Ascending aorta (tissue), 2 donors: ENCODE measurements at places on chromosomes 7 and 10.
A peak's percentile ranks its signal among the peaks of the same experiment; 100 is the strongest.

- no peak for DNase-seq
Observed at GRCh38 chr10:308101-308500, 172.8 kb downstream of the ZMYND11 start.

GRCh38 chr7:114021135-114021534, 102.3 kb upstream of the PPP1R3A start:
- no peak for DNase-seq

DNA sequence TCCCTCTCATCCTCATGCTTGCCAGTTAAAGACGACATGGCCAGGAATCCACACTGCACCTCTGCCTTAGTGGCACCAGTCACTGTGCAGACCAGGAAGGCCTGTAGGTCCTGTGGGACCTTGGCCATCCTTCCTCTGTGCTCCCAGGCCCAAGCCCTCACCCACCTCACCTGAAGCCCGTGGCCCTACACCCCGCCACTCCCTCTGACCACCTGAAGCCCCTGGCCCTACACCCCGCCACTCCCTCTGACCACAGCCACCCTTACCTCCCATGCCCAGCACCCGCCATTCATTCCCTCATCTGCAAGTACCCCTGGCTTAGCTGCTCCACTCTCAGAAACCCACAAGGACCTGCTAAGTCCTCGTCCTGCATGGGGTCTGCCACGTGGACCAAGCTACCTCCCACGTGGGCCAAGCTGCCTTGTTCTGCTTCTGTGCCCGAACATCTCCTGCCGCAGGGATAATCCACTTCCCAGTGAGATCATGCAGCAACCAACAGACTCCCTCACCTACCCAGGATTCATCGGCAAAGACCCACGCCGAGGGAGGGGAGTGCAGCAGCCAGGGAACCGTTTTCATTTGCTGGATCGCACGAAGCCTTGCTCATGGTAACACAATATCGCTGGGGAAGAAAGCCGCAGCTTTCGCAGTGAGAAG, 151.2 kb downstream of the TCERG1L start:
- no peak for DNase-seq

GRCh38 chr7:10237306-10237705, 736.4 kb upstream of the PHF14 start:
- no peak for DNase-seq

DNA sequence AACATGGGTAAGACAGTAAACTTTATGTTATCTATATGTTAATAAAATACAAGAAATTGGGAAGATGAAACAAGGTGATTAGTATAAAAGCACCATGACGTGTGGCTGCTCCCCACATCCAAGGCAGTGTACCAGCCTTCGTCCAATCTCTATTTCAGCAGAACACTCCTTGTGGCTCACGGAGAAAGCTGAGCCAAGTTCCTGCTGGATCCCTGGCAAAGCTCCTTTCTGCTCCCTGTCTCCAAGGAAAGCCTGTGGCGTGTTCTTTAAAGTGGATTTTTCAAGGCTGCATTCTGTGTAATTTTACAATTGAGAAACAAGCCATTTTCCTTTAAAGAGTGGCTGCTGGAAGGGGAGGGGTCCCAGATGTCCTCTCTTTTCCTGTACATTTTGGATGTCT, 467.3 kb downstream of the PTPRN2 start:
- DNase-seq, result no peak

- no peak for DNase-seq
Observed at GRCh38 chr7:30074422-30075030, 46.3 kb downstream of the PLEKHA8 start.

- peak; percentile 92 for DNase-seq
Observed at GRCh38 chr10:77405771-77406241, 231.8 kb downstream of the KCNMA1 start.

- no peak for DNase-seq
Observed at GRCh38 chr7:117901089-117901797, 28.0 kb upstream of the CTTNBP2 start.

DNA sequence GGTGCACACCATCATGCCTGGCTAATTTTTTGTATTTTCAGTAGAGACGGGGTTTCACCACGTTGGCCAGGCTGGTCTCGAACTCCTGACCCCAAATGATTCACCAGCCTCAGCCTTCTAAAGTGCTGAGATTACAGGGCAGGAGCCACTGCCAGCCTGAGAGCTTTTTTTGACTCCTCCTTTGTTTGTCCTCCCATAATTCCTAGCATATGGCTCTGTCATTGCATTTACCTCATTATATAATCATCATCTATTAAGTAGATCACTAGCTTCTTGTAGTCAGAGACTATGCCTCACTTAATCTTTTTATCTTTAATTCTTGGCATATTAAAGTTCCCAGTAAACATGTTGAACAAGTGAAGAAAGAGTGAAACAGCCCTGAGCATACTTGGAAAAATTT, 82.1 kb downstream of the CPEB3 start:
- no peak for DNase-seq

DNA sequence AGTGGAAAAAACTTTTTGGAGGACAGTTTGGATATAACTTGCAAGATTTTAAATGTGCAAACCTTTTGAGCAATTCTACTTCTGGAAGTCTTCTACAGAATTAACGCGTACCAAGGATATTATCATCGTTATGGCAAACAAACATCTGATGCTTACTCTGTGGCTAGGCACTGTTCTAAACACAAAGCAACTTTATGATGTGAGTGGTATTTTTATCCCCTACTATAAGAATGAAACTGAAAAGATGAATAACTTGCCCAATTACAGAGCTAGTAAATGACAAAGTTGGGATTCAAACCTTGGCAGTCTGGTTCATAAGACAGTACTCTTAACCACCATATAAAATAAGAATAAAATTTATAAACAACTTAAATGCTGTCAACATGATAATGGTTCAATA, 15.8 kb downstream of the ASZ1 start:
- no peak for DNase-seq

DNA sequence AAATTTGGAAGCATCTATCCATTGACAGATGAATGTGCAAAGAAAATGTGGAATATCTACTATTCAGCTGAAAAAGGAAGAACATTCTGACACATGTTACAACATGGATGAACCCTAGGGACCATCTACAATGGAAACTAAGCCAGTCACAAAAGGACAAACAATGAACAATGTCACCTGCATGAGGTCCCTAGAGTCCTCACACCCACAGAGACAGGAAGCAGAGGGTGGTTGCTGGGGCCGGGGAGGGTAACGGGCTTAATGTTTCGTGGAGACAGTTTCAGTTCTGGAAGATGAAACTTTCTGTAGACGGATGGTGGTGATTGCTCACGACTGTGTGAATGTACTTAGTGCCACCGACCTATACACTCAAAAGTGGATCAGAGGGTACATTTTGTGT, 282.9 kb downstream of the ADARB2 start:
- no peak for DNase-seq

DNA sequence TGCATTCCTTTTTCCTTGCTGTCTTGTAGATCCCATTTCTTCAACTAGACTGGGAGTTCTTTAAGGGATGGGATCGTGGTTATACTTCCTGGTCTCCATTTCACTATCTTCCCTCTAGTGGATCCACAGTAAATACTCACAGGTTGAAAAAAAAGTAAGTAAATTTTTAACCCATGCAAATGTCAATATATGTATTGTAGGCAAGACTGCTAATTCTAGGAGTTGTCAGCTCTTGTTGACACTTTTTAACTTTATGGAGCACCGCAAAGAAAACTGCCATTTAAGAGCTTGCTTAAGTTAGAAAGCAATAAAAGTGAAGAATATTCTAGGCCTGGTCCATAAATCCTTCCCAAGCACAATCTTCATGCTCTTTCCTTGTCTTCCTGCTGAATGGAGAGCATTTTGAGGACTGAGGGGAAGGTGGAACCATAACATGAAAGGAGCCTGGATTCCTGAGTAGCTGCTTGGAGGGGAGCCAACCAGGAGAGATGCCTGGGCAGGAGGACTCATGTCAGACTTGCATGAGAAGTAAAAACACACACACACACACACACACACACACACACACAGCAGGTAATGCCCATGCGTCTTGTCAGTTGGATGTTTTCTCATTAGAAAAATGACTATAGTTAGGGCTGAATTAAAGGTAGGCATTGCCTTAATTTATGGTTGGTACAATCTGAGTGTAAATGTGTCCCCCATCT, 32.2 kb downstream of the VWA2 start:
- no peak for DNase-seq

- DNase-seq, result no peak
Observed at GRCh38 chr10:19518632-19519031, 297.6 kb upstream of the PLXDC2 start.
